Fibroblast of gingiva (primary cell): ENCODE measurements at places on chromosomes 11 and 22.

GRCh38 chr11:46588131-46588530 is 5.7 kb downstream of the AMBRA1 start:
- peak; percentile 52 for DNase-seq

GRCh38 chr11:129932381-129933067 is 37.1 kb upstream of the NFRKB start:
- DNase-seq, result no peak

DNA sequence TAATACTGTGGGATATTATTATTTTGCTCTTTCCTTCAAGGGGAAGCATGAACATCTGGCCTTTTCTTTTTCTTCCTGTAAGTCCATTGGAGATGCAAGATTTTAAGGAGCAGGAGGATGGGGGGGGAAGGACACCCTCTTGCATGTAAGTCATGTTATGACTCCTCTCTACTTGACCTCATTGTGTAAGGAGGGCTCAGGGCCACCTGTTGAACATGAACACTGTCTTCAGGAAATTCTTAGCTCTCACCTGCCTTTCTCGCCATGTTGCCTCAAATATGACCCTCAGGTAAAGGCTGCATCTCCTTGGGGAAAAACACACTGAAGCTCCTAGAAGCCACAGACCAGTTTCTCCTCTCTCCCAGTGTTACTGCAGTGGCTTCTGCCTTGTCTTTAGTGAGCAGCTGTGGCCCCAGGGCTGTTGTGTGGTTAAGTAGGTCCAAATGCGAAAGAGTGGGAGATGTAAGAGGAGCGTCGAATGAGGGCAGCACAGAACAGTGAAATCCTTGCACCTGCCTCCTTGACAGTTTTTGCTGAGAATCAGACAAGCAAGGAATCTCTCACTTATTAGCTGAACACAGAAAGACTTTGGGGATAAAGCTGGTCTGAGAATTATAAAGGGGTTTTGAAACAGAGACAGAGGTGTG is 1.3 kb upstream of the RAG1 start:
- no peak for DNase-seq

- no peak for DNase-seq
Observed at GRCh38 chr22:49150801-49151221, 676.9 kb downstream of the BRD1 start.

DNA sequence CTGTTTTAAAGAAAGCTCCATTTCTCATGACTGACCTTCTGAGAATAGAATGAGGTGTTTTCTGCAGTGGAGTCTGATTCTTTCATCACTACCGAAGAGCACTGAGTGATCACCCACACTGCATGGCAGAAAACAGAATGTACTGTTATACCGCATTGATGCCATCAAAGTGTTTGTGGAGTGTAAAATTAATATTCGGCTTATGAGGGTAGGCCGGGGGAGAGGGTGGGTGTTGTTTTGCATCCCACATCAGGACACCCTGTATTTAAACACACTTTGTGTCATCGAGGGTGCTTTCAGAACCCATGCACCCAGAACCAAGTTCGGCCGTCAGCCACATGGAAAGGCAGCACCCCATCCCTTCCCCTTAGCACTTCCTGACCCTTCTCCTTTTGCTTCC is 41.3 kb upstream of the ETS1 start:
- no peak for DNase-seq

DNA sequence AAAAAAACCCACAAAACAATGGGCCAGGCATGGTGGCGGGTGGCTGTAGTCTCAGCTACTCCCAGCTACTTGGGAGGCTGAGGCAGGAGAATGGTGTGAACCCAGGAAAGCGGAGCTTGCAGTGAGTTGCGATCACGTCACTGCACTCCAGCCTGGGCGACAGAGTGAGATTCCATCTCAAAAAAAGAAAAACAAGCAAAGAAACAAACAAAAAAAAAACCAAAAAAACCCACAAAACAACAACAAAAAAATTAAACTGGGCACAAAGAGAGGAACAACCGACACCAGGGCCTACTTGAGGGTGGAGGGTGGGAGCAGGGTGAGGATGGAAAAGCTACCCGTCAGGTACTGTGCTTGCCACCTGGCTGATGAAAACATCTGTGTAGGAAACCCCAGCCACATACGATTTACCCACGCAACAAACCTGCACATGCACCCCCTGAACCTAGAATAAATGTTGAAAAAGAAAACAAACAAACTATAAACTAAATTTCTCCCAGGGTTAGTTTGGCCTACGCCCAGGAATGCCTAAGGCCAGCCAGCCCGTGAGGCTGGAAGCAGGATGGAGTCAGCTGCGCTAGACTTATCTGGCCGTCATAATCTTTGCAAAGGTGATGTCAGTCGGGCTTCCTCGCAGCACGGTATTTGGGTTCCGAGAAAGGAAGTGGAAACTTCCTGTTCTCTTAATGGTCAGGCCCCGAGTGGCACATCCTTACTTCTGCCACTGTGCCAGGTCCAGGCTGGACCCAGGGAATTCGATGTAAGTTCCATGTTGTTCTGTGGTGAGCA is 21.9 kb upstream of the CYB5R3 start:
- DNase-seq, result no peak

DNA sequence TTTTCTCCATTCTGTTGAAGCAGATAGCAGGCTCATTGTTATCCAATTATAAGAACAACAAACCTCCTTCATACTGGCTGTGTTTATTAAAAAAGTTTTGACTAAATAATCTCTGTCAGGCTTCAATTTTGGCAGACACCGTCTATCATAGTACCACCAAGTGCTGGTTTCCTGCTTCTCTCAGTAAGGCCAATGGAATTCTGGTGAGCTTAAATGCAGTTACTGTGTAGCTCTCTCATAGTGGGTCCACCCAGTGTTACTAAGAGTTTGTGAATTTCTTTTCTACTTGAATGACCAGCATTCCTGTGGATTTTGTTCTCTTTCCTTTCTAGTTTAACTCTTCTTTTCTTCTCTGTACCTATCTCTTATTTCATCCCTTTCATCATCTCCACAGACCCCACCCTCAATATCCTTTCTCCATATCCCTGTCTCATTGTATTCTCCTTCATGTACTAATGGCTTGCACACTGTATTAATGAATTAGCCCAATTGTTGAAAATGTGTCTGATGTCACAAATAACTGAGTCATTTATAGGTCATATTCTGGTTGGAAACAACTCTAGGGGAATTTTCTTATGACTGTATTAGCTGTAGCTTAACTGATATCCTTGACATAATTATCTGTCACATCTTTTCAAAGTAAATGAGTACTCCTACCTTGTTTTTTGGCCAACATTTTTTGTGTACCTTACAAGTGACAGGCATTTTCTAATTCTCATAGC is 372.1 kb downstream of the FAT3 start:
- DNase-seq, result no peak

DNA sequence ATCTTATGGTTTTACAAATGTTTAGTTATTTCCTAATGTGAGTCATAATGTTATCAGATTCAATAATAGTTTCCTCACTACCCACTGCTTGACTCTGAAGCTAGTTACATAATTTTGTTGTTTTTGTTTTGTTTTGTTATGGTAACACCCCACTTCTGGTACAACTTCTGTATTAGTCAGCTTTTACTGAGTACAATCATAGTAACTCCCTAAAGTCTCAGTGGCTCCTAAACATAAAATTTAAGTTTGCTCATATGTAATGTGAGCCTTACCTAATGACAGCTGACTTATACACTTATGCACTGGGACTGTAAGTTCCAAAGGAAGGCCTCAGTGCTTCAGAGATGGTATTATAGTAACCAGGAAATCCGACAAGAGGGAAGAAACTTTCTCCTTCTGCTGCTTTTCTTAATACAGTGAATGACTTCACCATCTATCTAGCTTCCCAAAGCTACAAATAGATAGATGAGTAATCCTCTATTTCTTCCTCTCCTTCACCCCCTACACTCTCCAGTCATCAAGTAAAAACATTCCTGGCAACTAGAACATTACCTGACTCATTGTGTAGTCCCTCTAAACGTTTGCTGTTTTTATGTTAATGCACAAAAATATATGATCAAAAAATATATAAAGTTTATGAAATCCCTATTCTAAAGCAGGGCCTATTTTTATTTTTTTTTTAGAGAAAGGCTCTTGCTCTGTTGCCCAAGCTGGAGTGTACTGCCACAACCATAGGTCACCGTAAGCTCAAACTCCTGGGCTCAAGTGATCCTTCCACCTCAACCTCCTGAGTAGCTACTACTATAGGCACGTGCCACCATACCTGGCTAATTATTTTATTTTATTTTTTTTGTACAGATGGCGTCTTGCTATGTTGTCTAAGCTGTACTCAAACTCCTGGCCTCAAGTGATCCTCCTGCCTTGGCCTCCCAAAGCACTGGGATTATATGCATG is 563.0 kb downstream of the SOX6 start:
- peak; percentile 15 for DNase-seq

- DNase-seq, result no peak
Observed at GRCh38 chr11:6652182-6652581, 3.4 kb downstream of the DCHS1 start.

- no peak for DNase-seq
Observed at GRCh38 chr11:64103277-64103985, 62.5 kb downstream of the MACROD1 start.

DNA sequence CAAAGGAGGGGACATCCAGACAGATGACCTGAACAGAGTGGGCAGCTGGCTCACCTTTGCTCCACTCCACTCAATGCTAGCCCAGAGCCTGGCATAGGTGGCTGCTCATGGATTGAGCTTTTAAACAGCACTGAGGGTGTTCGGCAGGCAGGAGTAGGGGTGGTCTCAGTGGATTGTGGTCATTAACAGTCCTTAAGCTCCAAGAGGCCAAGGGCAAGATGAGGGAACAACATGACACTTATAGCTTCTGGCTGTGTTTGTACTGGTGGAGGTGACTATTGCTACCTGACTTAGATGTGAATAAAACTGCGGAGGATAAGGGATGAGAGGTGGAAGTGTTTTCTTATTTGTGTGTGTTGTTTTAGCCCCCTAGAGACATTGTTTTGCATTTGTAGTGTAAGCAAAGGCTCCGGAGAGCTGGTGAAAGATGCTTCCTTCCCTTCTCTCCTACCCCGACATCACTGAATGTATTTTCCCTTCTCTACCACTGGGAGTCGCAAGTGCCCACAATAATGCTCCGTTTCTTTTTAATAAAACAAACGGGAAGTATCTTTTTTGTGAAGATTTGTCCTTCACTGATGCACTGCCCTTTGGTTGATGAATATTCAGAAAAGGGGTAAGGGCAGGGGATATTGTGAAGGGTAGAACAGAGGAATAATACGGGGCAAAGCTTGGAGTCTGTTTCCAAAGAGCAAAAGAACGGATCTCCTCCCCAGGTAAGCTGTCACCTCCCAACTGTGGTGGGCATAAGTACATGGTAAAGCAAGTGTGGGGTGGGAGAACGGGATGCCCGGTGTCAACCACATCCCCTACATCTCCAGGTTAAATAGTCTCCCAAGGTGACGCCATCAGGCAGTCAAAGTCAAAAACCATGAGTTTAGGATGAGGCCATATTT is 27.5 kb upstream of the MTNR1B start:
- peak; percentile 13 for DNase-seq

DNA sequence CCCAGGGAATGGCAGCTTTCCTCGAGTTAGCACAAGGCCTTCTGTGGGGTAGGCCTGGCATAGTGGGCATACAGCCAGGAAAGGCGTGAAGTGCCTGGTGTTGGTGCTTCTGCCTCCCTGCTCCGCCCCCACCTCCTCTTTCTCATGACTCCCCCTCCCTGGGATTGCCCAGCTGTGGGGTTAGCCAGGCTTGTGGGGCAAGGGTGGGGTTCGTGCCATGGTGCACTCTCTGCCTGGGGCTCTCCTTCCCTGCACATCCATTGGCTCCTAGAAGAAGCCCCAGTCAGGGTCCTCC is 236.8 kb upstream of the NCAM1 start:
- no peak for DNase-seq

GRCh38 chr22:18114495-18114894 is 3.9 kb downstream of the TUBA8 start:
- no peak for DNase-seq

DNA sequence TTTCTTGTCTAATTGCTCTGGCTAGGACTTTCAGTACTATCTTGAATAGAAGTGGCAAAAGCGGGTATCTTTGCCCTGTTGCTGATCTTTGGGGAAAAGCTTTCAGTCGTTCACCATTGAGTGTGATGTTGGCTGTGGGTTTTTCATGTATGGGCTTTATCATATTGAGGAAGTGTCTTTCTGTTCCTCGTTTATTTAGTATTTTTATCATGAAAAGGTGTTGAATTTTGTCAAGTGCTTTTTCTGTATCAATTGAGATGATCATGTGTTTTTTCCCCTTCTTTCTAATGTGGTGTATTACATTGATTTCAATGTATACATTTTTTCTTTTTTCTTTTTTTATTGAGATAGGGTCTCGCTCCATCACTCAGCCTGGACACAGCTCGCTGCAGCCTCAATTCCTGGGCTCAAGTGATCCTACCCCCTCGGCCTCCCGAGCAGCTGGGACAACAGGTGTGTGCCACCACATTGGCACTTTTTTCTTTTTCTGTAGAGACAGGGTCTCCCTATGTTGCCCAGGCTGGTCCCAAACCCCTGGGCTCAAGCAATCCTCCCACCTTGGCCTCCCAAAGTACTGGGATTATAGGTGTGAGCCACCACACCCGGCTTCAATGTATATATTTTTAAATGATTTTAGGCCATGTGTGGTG is 5.3 kb upstream of the GNB1L start:
- no peak for DNase-seq

GRCh38 chr11:20337526-20338154 is 25.9 kb upstream of the HTATIP2 start:
- DNase-seq, result no peak

DNA sequence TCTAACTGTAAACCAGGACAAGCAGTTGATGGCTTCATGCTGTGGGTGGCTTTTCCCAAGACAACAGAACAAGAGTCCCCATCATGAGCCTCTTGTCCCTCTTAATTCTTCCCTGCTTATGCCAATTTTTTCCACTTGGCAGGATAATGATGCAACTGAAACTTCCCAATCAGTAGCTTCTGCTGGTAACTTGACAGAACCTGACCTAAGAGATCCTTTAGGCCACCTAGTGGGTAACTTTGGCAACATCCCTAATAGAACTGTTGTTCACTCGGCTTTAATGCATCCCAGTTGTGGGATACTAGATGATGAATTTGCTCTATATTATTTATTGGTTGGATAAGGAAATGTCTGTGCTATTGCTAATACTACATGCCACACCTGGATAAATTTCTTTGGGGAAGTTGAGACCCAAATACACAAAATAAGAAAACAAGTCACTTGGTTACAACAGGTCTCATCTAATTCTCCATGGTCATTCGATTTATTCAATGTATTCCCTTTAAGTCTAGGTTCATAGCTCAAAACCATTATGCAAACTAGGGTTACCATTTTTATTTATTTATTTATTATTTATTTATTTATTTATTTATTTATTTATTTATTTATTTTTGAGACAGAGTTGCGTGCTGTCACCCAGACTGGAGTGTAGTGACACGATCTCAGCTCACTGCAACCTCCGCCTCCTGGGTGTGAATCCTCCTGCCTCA is 41.4 kb upstream of the NFAM1 start:
- peak; percentile 61 for DNase-seq

DNA sequence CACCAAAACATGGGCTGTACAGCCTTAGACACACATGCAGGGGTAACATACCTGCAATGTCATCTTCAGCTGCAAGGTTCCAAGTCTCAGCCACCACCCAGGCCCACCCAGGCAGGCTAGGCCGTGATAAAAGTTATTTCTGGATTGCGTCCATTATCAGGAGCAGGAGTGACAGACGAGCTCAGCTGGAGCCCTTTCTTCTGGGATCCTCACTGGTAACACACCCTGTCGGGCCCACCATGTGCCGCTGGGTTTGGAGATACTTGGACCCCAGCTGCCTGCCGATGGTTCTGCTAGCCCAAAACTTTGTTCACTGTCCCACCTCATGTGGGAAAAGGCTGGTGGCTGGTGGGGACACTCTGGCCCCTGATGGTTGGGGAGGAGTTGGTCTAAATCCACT is 24.8 kb downstream of the TMPRSS5 start:
- no peak for DNase-seq

- no peak for DNase-seq
Observed at GRCh38 chr11:92227959-92228935, 3.6 kb downstream of the FAT3 start.
